Stimulated activated CD8-positive, alpha-beta memory T cell treated with anti-CD3 and anti-CD28 coated beads, Interleukin-2, amount 100 ng/mL, for 1 hour (primary cell): ENCODE measurements at places on chromosomes 1 and 21.

GRCh38 chr1:205766038-205766437 lies 9.2 kb downstream of the RAB29 start:
- no peak for DNase-seq

DNA sequence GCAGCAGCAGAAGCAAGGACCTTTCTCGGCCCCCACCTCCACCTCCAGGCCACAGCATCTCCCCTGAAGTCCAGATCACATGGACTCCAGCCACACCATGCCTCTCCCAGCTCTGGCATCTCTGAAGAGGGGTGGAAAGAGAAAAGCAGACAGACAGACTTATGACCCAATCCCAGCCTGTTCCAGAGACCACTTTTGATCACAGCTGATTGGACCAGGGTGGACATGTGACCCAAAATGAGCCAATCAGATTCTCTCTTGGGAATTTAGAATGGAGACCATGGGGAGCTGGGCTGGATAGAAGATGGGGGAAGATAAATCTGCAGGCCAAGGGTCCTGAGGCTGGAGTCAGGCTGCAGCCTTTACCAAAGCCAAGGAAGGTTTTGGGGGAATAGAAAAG lies 16.4 kb downstream of the HTR1D start:
- DNase-seq = no peak

GRCh38 chr1:228930479-228930957 lies 195.2 kb downstream of the RHOU start:
- no peak for DNase-seq

GRCh38 chr21:44759628-44760285 lies 41.9 kb downstream of the UBE2G2 start:
- DNase-seq = no peak

- no peak for DNase-seq
These were observed 228.8 kb upstream of the ADGRL2 start for GRCh38 chr1:81571946-81572345.

DNA sequence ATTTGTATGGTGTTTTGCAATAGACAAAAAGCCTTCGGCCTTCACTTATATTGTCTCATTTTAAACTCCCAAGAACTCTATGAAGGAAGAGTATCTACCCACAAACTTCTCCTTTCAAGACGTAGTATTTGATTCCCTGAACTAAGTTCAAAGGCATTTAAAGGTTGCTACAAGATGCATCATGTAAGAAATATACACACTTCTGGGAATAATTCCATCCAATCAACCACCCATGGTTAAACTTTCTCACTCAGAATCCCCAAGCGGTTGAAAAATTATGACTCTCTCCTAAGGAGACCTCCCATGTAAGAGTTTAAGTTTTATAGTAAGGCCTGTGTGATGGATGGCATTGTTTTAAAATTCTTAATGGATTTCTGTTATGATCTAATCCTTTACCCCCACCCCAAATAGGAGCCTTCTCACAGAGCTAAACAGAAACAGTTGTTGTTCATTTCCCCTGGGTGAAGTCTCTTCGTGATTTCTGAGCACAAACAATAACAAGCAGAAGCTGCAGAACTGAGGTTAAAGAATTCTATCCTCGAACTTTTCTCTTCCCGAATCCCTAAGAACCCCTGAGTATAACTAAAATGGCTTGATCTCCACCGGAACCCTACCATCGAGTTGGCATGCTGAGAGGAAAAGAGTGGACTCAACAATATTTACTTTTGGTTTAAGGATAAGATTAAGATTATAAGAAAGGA lies 185.0 kb downstream of the TGFBR3 start:
- no peak for DNase-seq
